ENCODE measurements at places on chromosomes 4 and X.

DNA sequence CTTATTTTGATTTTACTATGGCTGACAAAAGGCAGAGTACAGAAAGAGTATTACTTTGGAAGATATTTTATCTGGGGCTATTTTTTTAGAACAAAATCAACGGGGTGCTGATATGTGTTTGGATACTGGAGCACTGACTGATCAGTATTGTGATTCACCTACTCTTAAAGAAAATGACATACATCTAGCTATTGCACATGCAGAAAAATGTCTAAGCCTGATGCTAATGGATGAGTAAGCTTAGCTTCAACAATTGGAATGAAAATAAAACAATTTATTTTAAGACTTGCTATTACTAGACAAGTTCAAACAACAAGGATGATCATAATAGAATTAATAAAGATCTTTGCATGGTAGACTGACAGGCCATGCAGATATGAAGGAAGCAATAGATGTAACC is 262.0 kb downstream of the PPP1R2C start:
- DNase-seq: no peak

- no peak for DNase-seq
Observed at GRCh38 chrX:69362354-69362753, 141.8 kb upstream of the NALF2 start.

- no peak for DNase-seq
Observed at GRCh38 chrX:24646745-24647182, 383 bp downstream of the PCYT1B start.

DNA sequence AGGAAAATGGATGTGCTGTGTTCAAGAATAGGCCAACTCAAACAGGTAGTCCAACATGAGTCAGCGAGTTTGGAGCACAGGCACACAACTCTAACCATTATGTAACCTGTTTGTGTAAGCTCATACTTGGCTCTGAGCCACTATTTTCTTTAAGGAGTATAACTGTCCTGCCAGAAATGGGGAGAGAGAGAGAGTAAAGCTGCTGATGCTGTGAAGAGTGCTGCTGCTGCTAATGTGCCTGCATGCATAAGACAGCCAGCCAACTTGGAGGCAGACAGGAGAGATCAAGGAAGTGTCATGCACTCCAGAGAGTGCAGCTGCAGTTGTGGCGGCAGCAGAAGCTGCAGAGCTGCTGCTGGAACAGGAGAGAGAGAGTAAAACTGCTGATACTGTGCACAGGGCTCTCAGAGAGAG is 11.7 kb upstream of the STATH start:
- no peak for DNase-seq

GRCh38 chrX:12991575-12991974 is 16.7 kb downstream of the TMSB4X start:
- no peak for DNase-seq

DNA sequence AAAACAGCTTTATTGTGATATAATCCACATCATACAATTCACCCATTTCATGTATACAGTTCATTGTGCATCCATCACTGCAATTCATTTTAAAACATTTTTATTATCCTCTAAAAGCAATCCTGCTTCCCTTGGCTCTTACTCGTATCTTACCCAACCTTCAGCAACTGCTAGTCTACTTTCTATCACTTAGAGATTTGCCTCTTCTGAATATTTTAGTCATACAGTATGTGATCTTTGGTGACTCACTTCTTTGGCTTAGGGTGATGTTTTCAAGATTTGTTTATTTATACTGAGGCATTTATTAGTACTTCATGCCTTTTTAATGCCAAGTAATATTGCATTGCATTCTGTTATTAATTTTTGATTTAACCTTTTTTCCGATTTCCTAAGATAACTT is 15.0 kb upstream of the MSMO1 start:
- no peak for DNase-seq

GRCh38 chr4:78414116-78414515 is 137.5 kb upstream of the ANXA3 start:
- DNase-seq: no peak

DNA sequence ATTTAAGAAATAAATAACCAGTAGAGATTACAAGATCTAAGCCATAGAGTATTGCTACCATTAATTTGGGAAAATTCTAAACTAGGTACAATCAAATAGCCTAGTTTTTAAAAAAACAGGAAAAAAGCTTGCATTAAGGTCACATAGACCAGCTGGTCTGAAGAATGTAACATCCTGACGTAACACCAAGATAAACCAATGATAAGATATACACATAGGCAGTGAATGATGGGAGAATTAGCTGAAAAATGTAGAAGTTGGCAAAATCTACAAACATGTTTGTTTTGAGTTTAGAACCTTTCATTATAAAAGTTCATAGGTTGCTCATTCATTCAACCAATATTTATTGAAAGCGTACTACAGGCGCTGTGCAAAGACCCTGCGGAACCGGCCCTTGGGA is 120.0 kb downstream of the SH3RF1 start:
- DNase-seq: no peak

DNA sequence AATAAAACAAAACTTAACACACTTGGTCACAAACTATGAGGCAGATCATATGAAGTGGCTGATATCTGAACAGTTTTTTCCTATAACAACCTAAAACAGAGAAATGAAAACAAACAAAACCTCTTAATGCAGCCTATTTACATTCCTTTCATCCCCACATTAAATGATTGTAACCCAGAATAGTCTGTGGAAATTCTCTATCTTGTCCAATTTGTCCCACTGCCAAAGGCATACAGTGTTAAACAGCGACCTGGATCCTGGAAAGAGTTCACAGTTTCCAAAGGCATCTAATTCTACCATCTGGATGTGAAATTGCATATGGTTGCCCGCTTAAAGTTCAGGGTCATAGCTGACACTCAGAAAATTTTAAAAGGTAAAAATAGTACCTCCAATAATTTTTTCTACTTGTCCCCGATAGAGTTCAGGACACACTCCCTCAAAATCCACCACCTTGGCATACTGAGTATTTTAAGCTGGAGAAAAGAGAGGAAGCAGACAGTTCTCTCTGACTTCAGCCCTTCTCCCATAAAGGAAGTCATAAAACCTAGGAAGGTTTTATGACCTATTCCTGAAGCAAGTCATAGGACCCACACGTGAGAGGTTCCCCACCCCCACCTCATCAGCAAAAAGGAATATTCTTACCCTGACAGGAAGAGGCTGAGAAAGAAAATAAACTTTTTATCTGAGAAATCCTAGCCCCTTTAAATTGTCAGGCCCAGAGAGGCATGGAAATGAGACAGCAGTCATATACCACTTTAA is 270.2 kb downstream of the PAPSS1 start:
- peak; percentile 16 for DNase-seq

DNA sequence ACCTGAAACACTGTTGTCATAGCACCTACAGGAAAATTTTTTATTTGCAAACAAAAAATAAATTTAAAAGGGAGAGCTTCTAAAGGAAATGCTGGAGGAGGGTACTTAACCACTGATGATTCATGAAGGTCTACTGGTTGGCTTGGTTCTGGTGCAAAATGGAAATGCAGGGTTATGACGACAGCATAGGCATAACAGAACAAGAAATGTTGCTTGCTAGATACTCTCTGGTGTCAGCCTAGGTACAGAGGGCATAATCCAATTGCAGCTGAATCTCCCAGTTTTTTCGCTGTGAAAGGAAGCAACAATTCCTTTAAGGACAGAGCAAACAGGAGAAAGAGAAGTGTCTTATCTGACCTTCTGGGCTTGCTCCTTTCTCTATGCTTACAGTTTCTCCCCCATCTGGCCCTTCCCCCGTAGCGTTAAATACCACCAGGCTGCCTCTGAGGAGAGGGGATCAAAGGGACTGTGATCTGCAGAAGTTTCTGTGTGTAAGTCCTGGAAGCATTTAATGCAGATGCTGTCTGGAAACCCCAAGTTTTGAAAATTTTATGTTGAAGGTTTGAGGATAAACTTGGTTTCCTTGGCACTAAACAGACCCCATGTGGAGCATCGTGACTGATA is 23.7 kb upstream of the CASK start:
- no peak for DNase-seq

DNA sequence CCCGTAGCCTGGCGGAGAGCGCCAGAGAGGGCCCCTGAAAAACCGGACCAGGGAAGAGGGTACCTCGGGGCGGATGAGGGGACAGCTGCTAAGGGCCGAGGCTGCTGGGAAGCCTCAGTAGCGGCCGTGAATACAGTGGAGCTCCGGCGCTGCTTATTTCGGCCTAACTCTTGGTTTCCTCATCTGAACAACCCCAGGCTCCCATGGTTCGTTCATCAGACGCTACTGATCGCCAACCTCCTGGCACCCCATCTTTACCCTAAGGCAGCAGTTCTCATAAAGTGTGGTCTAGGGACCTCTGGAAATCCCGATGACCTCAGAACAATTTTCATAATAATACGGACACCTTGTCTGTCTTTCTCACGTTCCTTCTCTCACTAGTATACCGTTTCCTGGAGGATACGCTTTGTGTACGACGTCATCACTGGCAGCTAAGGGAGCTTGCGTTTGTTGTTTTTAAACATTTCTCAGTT is 645 bp upstream of the RAB28 start:
- no peak for DNase-seq

GRCh38 chr4:2259036-2259540 is 2.8 kb downstream of the MXD4 start:
- peak; percentile 4 for DNase-seq

- no peak for DNase-seq
Observed at GRCh38 chr4:48046059-48046458, 29.5 kb downstream of the NIPAL1 start.

- no peak for DNase-seq
Observed at GRCh38 chr4:40438384-40439026, 103.4 kb downstream of the CHRNA9 start.

GRCh38 chr4:74166135-74166534 is 8.2 kb downstream of the MTHFD2L start:
- DNase-seq: no peak

DNA sequence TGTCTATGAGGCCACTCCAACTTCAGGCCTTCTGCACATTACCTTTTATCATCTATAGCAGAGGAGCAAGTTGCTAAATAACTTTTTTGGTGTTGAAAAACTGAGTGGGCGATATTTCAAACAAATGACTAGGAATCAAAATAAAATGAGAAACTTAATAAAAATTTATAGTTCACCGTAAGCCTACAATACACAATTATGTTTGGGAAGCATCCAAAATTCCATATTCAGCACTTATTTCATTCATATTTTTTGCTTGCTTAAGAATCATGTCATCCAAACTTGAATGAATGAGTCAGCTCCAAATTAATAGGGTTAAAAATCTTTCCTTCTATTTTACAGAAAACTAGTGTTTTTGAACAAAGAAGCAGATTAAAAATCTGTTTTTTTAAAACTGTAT is 119.1 kb downstream of the SH3RF1 start:
- no peak for DNase-seq

GRCh38 chrX:45445745-45446412 is 245.2 kb upstream of the DIPK2B start:
- DNase-seq: no peak

Measured in left colon (tissue), 2 donors.